ENCODE measurements at places on chromosomes 1 and 21.

- DNase-seq = no peak
Observed at GRCh38 chr1:217647791-217648190, 16.6 kb downstream of the SPATA17 start.

GRCh38 chr1:32813941-32814739 is 3.0 kb downstream of the YARS1 start:
- DNase-seq = no peak

DNA sequence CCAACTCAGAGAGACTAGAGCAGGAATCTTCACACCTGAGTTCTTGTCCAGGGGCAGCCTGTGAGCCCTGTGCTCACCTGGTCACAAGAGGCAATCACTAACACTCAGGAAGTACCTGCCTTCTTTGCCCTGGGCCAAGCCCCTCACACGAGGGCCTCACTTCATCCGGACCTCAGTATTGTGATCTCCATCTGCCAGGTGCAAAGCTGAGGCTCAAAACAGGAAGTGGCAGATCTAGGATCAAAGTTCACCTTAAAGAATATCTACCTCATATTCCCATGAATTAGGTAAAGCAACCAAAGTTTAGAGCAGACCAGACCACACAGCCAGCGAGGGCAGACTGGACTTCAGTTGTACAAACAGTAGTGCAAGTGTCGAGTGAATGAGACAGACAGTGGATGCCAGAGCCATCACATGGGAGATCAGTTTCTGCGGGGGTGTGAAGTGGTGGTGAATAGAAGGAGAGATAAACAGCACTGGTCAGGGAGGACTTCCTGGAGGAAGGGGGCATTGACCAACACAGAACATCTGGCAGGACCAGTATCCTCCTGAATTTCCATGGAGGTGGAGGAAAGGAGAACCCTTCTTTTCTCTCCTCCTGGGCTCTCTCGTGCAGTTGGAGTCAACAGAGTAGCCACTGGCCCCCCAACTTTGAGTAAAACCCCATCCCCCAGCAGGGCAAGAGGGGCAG is 116.6 kb upstream of the ZBTB40 start:
- no peak for DNase-seq

GRCh38 chr1:58469016-58469415 is 77.5 kb downstream of the OMA1 start:
- DNase-seq = no peak

DNA sequence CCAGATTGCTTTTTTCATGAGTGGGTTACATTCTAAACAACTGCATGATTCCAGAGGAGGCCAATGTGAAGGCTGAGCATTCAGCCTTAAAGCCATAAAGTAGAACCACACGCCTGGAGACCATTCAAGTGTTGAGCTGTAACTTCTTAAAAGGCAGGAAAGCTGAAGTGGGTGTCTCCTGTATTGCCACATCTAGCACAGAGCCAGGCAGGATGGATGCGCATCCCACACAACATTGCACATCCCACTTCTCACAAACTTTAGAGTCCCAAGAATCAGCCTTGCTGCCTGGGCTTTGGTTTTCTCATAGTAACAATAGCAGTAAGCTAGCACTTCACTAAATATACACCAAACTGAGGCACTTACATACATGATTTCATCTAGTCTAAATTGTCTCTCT is 151.7 kb downstream of the DAB1 start:
- DNase-seq = no peak

- DNase-seq = no peak
Observed at GRCh38 chr1:16143566-16144324, 12.1 kb downstream of the EPHA2 start.

DNA sequence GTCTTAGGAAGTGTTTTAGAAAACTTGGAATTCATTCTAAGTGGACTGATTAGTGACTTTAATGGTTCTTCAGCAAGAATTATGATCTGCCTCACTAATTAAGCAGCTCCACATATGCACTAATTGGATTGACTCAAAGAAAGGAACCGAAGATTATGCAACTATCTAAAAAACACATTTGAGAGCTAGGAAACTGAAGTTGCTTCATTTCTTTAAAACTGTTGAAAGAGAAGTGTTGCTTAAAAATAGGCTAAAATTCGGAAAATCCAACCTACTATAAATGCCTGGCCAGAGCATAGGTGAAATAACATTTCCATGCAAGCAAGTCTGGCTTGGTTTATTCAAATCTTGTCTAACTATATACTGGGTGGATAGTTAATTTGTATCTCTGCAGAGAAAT is 502.9 kb upstream of the ZRANB2 start:
- DNase-seq = no peak

GRCh38 chr1:156463874-156464273 is 36.7 kb downstream of the MEF2D start:
- no peak for DNase-seq

DNA sequence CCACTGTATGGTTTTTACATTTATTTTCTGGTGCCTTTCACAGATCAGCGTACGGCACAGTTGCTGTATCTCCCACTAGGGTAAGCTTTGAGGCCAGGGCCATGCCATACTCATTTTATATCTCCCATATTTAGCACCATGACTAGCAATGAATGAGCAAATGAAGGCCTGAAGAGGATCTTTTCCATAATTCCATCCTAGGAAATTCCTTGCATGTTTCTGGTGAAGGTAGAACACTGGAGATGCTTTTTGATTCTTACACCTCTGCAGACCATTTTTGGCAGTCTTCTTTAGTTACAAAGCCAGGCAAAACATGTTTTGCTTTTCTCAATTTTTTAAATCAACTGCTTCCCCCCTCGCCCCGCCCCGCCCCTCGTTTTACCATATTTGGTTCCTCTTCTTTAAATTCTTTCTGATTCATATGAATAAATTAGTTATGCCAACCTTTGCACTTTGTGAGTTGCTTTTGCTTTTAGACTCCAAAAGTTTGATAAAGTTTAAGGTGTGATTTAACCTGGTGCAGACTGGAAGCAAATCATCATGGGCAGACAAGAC is 78.9 kb upstream of the AK4 start:
- DNase-seq = peak; percentile 78

DNA sequence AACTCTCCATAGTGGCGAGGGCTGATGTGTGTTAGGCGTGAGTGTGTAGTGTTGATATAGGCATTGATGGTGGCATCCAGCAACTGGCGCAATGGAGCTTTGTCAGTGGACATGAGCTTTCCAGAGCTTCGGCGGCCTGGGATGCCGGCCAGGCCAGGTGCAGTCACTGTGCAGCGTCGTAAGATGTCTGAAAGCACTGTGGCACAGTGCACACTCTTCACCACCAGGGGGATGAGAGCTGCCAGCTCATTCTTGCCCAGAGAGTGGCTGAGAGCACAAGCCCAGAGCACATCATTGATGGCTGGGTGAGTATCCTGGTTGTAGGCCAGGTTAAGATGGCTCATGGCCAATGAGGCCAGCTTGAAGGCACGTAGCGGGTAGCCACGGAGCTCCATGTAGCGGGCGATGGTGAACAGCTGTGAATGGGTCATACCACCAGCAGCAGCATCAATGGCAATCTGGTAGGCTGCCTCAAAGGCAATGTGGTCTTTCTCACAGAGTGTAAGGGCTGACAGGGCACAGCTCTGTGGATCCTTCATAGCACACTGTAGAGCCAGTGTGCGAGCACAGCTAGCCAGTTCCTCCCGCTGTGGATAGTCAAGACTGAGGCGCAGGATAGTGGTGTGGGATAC is 6.7 kb downstream of the UROD start:
- DNase-seq = peak; percentile 81

DNA sequence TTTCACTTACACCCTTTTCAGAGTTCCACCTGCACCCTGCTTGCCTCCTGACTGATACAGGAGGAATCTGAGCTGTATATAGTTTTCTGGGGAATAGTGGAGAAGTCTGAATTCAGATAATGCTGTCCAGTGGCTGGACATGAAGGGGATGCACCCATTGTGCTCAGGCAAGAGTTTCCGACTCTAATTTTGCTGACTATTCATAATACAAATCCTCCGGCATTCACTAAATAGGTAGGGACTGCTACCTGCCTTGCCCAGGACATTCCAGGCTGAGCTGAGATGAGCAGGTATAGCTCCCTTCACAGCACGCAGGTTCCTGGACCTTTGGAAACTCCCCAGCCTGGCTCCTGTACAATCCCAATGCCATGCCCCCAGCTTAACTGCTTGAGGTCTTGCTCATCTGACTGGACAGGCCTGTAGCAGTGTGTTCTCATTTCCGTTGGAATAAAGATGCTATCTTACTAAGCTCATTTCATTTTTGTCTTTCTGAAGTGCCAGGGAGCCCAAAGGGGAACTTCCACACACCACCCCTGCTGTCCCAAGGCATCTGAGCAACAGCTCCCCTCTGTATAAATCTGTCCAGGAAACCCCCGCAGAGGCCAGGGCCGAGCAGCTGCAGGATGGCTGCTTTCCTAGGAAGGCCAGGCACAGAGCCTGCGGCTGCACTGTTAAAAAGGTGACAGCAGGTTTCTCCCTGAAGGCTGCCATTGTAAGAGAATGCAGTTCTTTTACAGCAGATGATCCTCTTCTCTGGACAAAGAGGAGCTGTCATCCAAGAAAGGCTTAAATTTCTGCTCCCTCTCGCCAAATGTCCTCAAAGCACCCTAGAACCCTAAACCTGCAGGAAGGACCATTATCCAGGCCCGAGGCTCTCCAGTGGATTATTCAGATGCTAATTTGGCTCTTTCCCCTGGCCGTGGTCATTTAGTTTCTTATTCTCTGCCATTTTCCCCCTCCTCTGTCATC is 21.7 kb upstream of the VASH2 start:
- DNase-seq = no peak

- no peak for DNase-seq
Observed at GRCh38 chr1:118291661-118292060, 106.6 kb upstream of the SPAG17 start.

DNA sequence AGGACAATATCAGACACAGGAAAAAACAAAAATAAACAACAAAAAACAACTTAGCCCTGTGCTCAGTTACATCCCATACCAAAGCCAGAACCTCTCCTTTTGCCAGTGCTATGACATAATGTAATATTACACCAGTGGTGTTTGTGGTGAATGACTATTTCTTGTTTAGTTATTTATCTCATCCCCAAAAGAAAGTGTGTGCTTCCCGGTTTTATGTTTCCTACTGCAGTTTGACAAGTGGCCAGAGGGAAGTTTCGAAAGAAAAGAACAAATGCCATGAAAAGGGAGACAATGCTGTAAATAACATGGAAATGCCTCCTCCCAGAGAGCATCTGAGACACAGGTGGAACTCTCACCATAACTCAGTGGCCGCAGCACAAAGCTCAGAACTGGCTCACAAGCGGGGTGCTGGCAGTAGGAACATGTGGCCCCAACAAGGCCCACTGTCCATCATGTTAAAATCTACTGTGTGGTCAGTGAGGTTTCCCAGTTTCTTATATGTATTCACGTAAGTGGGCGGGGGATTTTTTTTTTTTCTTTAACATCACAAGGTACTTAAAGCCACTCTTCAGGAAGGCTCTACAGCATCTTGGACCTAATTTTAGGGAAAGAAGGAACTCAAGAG is 158.2 kb downstream of the BARHL2 start:
- no peak for DNase-seq

DNA sequence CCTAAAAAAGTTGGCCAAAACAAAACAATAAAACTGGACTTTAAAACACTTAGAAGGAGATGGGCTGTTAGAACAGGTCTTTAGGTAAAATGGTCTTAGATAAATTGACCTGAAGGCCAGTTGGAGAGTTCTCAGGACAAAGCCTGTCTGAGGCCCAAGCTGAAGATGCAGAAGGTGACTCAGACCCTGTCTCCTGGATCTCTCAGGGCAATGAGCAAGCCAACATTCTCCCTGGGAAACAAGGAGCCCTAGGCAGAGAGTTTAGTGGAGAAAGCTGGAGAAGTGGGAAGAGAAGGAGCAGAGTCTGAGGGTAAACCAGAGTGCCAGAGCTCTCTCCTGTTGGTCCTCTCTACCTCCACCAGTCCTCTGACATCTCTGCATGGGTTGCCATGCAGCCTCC is 70.1 kb downstream of the FCRL5 start:
- DNase-seq = no peak

DNA sequence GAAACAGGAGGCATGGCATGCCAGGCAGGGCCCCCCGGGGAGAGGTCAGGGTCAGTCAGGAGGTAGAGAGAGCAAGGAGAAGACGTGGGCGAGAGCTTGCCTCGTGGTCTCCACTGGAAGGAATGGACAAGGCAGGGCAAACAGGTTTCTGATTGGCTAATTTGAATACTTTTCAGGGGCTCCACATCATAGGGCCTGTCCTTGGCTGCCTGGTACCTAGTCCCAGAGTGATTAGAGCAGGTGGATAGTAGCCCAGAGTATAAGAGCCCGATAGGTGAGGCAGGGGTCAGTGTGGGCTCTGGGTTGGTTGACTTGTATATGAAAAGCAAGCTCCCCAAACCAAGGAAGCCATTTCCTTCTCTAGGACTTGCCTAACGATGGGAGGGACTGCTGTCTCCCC is 178.6 kb downstream of the ZP4 start:
- DNase-seq = no peak
